ENCODE measurements at places on chromosomes 11 and 22. TPM values are rescaled to one million over a fixed set of nuclear protein-coding genes. Genes with fewer than 3 reads are reported as not detected.

- no peak for DNase-seq
Observed at GRCh38 chr22:23424031-23424430, 156.1 kb downstream of the IGLL1 start.

DNA sequence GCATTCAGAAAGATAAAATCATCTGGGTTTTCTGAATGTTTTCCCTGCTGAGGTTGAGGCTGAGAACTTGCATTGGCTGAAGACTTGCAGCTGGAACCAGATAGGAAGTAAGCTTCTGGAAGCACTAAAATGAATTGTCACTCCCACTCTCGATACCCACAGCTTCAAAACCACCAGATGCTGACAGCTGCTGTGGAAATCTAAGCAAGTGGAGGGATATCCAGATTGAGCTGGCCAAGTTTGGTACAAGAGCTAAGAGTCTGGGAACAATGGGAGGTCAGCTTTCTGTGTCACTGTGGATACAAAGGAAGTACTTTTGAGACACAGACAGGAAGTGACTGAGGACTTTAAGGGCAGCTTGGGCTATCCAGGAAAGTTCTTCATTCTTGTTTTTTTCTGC lies 51.3 kb upstream of the CD44 start:
- DNase-seq: no peak

- no peak for DNase-seq
Observed at GRCh38 chr22:27799015-27799826, 2.3 kb downstream of the MN1 start.

DNA sequence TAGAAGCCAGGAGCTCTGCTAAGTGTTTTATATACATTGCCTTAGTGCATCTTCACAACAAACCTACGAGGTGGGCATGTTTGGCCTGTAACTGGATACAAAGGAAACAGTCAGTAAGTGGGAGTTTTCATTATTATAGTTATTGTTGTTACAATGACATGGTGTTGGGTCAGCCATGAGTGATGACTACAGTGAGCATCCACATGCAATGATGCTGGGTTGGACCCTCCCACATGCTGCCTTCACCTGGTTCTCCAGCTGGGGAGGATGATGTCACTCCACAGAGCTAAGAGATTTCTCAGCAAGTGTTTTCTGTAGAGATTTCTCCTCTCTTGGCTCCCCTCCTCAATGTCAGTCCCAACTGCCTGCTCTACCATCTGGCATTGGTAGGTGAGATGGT lies 59.3 kb downstream of the EHF start:
- no peak for DNase-seq

DNA sequence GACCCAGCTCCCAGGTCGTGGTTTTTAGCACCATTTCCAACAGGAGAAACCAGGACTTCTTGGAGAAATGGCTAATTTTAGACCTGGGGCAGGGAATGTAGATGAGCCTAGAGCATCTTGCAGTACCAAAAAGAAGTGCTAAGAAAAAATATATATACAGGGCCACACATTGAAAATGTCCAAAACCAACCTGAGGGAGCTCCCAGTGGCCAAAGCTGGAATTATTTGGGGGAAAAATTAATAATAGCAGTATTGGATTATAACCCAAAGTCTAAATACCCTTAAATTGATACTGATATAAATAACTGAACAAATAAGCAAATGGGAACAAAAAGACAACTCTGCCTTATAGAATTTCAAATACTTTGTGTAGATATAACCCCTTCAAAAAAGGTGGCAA lies 108.0 kb downstream of the PARVA start:
- no peak for DNase-seq

Gene CALCA
- not detected for total RNA-seq

Gene MISFA
- total RNA-seq: 1.7 TPM

Gene CRYAB
- total RNA-seq: 0.64 TPM

Data from glutamatergic neuron (in vitro differentiated cells).